ENCODE measurements at places on chromosomes 2 and 18.
A peak's percentile ranks its signal among the peaks of the same experiment; 100 is the strongest.

DNA sequence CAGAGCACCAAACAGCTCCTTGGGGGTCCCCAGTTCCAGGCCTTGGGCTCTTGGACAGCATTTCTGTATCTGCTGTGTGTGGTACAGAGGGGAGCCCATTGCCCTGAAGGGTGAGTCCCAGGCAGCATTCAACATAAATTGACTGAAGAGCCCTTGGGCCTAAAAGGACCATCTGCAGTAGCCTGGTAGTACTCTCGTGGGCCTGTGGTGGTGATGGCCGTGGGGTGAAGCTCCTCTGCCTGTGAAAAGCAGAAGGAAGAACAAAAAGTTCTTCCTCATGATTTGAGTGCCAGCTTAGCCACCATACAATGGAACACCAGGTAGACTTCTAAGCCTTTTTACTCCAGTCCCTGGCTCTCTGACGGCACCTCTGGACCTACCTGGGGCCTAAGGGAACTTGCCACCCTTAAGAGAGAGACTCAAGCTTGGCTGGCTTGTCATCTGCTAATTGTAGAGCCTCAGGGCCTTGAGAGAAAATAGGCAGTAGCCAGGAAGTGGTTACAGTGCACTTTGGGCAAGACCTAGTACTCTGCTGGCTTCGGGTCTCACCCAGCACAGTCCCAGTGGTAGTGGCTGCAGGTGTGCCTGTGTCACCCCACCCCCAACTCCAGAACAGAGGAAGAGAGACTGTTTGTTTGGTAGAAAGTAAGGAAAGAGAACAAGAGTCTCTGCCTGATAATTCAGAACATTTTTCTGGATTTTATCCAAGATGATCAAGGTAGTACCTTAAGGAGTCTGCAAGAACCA is 84.6 kb upstream of the CERS6 start:
- DNase-seq, result no peak

DNA sequence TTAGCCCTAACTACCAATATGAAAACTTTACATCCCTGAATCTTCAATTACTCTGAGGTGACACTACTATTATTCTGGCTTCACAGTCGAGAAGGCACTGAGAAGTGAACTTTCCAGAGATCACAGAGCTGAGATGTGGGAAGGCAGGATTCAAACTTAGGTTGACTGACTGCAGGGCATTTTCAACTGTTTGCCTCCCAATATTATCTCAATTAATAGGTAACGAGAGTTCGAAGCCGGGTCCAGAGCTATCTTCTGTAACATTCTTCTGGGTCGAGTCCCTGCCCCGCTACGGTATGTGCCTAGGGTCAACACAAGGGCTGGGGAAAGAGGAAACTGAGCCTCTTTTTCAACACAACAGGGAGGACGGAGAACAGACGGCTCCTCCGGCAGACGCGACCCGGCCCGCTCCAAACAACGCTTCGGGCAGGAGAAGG is 740 bp downstream of the CHMP3 start:
- no peak for DNase-seq

DNA sequence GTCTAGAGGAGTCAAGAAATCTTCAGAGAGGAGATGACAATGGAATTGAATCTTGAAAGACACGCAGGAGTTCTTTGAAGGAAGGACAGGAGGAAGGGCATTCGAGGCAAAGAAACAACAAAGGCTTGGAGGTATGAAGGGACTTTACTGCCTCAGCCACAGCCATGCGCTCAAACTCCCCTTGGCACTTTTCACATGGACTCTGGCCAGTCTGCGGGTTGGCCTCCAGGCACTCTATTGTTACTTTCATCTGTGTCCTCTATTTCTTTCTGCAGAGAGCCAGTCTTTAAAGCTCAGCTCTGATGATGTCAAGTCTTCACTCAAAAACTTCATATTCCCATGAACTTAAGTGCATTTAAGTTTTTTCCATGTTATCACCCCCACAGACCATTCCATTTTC is 95.4 kb downstream of the ZAP70 start:
- DNase-seq, result no peak

DNA sequence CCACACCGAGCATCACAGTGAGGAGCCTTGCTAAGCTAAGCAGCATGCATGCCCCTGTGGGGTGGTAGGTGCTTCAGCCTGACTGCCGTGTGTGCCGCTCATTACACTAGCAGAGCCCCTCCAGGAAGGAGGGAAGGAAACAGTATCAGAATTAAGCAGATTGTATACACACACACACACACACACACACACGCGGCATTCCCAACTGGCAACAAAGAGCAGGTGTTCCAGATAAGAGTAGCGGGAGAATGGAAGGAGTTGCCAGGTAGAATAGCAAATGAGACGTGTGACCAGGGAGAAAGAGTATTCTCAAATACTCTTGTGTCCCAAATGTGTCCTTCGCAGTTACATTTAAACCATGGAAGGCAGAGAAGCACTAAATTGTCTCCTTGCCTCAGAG is 47.6 kb upstream of the TTC39C start:
- DNase-seq, result no peak

- no peak for DNase-seq
Observed at GRCh38 chr2:238130111-238130695, 8.3 kb upstream of the KLHL30 start.

DNA sequence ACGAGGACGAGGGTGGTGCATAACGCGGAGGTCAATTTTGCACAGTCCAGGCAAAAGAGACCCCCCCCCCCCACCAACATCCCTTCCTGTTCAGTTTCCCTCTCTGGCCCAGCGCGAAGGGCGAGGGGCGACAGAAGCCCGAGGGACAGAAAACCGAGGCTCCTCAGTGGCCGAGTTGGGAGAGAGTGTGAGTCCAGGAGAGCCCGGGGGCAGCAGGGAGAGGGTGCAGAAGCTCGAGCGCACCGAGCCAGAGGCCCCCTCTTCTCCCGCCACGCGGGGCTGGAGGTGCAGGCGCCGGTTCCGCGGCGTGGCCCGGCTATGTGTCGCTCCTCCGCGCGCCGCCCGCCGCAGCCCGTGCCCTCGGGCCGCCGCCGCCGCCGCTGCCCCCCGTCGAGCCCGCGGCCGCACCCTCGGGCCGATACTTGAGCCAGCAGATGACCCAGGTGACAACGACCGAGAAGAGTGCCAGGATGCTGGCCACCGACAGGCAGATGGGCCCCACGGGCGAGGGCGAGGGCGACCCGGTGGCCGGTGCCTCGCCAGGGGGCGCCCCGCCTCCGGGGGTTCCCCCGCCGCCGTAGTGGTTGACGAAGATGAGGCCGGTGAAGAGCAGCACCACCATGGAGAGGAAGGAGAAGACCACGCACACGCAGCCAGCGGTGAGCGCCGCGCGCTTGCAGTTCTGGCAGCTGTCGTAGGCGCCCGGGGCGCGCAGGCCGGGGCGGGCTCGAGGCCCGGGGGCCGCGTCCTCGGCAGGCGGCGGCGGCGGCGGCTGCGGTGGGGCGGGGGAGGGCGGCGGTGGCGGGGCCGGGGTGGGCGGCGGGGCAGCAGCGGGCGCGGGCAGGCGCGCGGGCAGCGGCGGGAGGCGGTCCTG is 20.2 kb upstream of the PAX3 start:
- peak; percentile 58 for DNase-seq

- DNase-seq, result no peak
Observed at GRCh38 chr2:58852243-58852642, 611.1 kb upstream of the FANCL start.

GRCh38 chr2:73135236-73135635 is 22.5 kb upstream of the RAB11FIP5 start:
- no peak for DNase-seq

DNA sequence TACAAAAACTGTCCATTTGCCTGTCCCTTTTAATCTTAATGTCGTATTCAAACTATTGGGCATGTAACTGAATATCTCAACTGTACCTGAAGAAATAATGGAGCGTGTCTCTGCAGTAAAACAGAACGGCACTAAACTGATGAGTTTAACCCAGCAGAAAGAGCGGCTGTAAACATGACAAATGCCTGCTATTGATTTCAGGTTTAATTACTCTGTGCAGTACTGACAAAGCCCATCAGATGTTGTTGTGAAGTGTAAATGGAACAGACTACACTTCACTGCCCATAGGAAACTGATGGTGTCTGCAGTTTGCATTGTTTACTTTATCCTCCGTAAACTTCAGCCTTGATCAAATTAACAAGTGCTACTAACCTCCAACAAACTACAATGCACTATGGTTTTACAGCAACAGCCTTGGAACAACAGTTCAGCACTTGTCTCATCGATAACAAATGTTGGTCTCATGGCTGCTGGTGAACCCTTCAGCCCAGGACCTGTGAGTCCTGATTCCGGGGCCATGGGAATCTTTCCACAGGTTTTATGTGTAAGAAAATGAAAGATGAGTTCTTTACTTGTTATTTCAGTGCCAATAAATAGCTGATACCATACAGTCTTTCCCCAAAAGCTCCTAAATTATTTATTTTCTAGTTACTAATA is 316.5 kb downstream of the CCDC178 start:
- DNase-seq, result no peak

Data from stimulated activated CD4-positive, alpha-beta T cell treated with anti-CD3 and anti-CD28 coated beads, Interleukin-15, amount 100 ng/mL, for 24 hours (primary cell).